GM23338 (cell line): ENCODE measurements at places on chromosomes 1 and 21. TPM values are rescaled to one million over a fixed set of nuclear protein-coding genes. Genes with fewer than 3 reads are reported as not detected.

- peak overlapping the region; percentile 62 for H3K4me3 ChIP-seq
- no peak overlapping the region for H3K27ac ChIP-seq
- H3K36me3 ChIP-seq = no peaks in the 10 kb centered on the region
- H3K27me3 ChIP-seq = peaks cover 26% of the 10 kb centered on the region
- peaks cover 29% of the 10 kb centered on the region for H3K4me1 ChIP-seq
Observed at GRCh38 chr1:233328142-233328921, 808 bp downstream of the MAP3K21 start.

- no peak overlapping the region for H3K27ac ChIP-seq
- H3K36me3 ChIP-seq = no peaks in the 10 kb centered on the region
- peak overlapping the region; percentile 42; the same call in 1 of the 2 replicates for H3K4me3 ChIP-seq
- H3K4me1 ChIP-seq = peaks cover 9% of the 10 kb centered on the region
Observed at GRCh38 chr1:3351449-3352298, 102.8 kb upstream of the ARHGEF16 start.

GRCh38 chr1:11188858-11189451, at the start of gene ANGPTL7:
TSS of gene ANGPTL7 (plus strand) at chr1:11189355. CDS start at chr1:11189580, 225 bp downstream.
- H3K27ac ChIP-seq = no peak within 1 kb of the TSS
- peaks cover 7% of the 10 kb centered on the region for H3K36me3 ChIP-seq
- no peaks in the 10 kb centered on the region for H3K27me3 ChIP-seq
- H3K4me1 ChIP-seq = no peaks in the 10 kb centered on the region
- no peak within 1 kb of the TSS for H3K4me3 ChIP-seq

GRCh38 chr1:20792196-20792595, 5.1 kb upstream of the HP1BP3 start:
- no peak overlapping the region for H3K4me3 ChIP-seq
- no peak for DNase-seq
- peaks cover 8% of the 10 kb centered on the region for H3K4me1 ChIP-seq

- no peak for DNase-seq
- no peak overlapping the region for H3K4me3 ChIP-seq
- H3K36me3 ChIP-seq = no peaks in the 10 kb centered on the region
Observed at GRCh38 chr1:8974551-8974950, 28.9 kb downstream of the CA6 start.

DNA sequence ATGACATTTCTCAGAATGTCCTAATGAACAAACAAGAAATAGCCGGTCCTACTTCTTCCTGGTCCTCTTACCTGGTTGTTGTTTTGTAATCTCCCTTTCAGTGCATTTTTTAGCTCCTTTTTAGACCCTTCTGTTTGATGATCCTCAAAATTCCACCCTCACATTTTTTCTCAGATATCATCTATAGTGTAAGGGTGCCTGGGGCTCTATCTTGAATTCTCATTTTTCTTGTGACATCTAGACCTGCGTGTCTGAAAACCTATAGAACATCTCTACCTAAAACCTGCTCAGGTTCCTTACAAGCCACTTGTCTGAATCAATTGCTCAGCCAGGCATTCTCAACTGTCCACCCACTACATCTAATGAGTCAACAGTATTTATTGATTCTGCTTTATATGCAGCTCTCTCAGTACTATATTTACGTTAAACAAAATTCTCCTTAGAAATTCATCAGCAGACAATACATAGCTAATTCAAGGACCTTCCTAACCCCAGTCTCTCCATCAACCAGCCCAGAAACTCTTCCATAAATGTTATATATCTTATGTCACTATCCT, 36.5 kb upstream of the USH2A start:
- no peaks in the 10 kb centered on the region; the same call in 1 of the 2 replicates for H3K4me1 ChIP-seq
- H3K27me3 ChIP-seq = no peaks in the 10 kb centered on the region
- no peaks in the 10 kb centered on the region for H3K36me3 ChIP-seq
- DNase-seq = no peak
- H3K4me3 ChIP-seq = no peak overlapping the region
- no peak overlapping the region for H3K27ac ChIP-seq

Gene EFNA1
- total RNA-seq = 2.1 and 5.1 TPM in 2 replicates

Gene PRR9
- total RNA-seq = not detected in 2 replicates

Gene GJA5
- 0.85 and 1.7 TPM in 2 replicates for total RNA-seq

Gene CCDC185
- total RNA-seq = 0.08 and 0.56 TPM in 2 replicates

Gene PCAT6
- total RNA-seq = 7.2 TPM in 1 of 2 replicates, not detected in the other

Gene PSMB2
- total RNA-seq = 68.2 and 72.2 TPM in 2 replicates
